Uterus (tissue), 4 donors: ENCODE measurements at places on chromosomes 5 and 9. TPM values are rescaled to one million over a fixed set of nuclear protein-coding genes. Genes with fewer than 3 reads are reported as not detected.

ECSCR gene
- total RNA-seq, result 68.9 TPM

THBS4 gene
- total RNA-seq, result 4.7 TPM

SCAI gene
- total RNA-seq, result 17.3 TPM

DNA sequence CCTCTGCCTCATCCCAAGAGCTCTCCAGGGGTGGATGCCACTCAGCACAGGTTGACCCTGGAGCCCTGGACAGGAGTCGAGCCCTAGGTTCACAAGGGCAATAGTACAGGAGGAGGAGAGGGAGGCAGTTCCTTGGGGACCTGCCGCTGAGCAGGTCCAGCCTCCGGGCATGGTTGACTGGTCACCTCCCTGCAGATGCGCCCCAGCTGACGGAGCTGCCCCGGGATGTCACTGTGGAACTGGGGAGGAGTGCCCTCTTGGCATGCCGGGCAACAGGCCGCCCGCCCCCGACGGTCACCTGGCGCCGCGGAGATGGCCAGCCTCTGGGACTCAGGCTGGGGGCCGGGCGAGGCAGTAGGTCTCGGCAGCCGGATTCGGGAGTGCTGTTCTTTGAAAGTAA is 53.7 kb downstream of the HMCN2 start:
- no peak for DNase-seq

DNA sequence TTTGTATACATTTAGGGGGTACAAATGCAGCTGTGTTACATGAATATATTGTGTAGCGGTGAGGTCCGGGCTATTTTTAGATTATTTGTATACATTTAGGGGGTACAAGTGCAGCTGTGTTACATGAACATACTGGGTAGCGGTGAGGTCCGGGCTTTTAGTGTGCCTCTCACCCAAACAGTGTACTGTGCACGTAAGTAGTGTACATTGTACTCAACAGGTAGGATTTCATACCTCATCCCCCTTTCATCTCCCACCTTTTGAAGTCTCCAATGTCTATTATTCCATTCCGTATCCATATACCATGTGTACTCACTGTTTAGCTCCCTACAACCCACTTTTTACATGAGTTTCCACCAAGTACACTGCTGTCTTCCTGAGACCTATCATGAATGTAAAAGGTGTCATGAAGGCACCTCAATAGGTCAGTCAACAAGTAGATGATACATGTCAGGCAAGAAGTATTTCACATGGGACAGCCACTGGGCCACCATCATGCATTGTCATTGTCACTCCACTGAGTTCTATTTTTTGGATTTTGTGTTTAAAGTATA is 27.7 kb downstream of the SKP1 start:
- DNase-seq, result no peak

SPARC gene
- total RNA-seq, result 935 TPM

DEPDC1B gene
- total RNA-seq, result not detected

DNA sequence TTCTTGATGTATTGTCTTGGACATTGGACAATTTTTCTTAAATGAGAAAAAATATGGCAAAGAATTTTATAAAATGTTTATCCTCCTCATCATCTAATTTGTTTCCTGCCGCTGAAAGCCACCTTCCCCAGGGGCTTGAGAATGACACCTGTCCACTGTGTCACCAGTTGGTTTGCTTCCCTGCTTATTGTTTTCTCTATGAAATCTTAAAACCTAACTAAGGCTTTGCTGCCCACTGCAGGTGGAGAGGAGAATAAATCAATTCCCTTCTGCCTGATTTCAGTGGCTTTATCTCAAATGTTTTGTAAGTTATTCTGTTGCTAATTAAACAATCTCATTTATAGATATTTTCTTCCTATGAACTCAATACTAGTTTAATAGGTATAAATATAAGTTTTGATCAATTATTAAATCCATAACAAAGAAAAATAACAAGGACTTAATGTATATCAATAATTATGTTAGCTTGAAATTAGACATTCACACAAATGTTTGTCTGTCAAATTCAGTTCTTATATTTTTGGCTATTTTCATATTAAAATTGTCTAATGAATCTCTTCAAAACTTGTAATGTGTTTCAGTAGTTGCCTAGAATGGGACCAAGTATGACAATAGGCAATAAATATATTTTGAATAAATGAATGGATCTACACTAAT is 822.5 kb downstream of the PTPRD start:
- no peak for DNase-seq

- peak; percentile 50 for DNase-seq
Measured at GRCh38 chr5:55159763-55160492, at the start of gene GPX8. GPX8 (plus strand) TSS chr5:55160171; CDS start chr5:55160193, 22 bp downstream.

DNA sequence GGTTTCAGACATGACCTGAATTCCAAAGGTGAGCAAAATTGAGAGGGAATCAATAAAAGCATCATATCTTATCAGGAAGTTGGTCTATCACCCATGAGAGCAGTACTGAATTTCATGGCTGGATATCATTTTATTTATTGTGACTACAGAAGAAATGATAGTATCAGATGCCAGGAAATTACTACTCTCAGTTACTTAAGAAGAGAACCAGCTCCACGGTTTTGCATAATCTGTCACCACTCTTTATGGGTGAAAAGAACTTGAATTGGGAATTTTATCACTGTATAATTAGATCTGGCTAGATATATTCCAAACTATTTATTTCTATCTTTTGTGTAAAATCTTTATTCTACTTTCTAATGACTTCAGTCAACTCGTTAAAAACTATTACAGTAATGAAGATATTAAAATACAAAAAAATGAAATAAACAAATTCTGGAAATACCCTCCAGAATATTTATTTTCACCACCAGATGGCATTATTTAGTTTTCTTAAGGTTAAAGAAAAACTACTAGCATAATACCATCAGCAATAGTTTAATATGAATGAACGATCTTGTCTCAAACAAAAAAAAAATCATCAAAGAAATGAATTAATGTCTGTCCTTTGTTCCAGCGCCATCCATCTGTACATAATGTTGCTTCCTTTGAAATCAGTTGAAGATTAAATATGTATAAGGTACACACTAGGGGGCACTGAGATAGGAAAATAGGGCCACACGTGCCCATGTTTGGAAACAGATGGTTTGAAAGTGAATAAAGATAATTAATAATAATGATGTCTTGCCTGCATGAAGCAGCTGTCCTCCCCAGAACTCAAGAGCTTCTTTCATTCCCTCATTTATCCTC is 84.7 kb upstream of the SLCO6A1 start:
- DNase-seq, result no peak
